Motor neuron (in vitro differentiated cells): ENCODE measurements at places on chromosomes 4 and X. TPM values are rescaled to one million over a fixed set of nuclear protein-coding genes. Genes with fewer than 3 reads are reported as not detected.

DNA sequence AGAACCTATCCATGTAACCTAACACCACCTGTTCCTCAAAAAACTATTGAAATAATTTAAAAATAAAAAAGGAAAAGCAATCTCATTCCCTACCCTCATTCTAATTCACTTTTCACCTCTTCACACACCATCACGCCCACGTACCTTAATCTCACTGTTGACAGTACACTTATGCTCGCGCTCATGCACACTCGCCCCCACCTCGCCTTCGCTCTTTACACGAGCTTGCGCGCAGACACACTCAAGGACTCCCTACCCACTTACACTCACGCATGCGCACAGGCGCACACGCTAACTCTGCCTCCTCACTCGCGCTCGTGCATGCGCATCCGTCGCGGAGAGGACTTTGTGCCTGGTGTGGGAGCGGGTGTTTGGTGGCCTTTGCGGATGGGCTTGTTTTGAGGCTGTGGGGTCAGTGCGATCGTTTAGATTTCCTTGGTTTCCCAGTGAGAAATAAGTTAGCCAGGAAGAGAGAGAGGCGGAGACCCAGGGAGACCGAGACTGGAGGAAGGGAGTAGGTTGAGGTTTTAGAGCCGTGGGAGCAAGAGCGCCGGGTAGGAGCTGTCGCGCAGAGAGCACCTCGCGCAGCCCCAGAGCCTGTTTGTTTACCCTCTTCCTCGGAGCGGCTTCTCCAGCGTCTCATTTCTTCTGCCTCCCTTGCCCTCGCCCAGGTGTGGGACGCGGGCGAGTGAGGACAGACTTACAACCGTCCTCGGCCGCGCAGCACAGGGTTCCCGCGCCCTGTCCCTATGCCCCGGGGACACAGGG is 8.1 kb upstream of the GSX2 start:
- ATAC-seq = peak; percentile 98

DNA sequence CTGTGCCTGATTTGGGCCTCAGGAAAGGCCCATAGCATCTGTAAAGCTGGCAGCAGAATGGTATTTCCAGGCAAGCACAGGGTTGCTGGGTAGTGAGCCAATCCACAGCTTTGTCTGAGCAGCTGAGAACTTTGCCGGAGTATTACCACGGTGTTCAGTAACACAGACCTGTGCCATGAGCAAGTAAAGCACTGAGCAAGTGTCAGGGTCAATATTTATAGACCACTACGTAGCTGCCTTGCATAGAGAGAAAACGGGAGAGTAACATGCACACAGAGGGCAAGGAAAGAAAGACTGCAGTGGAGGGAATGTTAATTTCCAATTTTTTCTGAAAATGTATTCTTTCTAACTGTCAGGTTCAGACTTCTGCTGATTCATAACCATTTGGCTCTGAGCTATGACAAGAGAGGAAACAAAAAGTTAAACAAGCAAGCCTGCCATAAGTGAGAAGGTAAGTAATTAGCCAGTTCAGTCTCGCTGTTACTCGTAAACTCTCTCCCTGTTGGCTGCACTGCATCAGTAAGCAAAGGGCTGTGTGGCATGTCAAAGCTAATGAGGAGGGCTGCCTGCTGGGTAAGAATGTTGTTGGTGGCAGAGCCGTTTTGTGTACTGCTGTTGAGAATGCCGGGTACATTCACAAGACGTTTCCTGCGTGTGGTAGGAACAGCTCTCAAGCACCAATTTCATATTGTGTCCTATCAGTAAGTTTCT is 238.1 kb downstream of the BMPR1B start:
- peak; percentile 96 for ATAC-seq

DNA sequence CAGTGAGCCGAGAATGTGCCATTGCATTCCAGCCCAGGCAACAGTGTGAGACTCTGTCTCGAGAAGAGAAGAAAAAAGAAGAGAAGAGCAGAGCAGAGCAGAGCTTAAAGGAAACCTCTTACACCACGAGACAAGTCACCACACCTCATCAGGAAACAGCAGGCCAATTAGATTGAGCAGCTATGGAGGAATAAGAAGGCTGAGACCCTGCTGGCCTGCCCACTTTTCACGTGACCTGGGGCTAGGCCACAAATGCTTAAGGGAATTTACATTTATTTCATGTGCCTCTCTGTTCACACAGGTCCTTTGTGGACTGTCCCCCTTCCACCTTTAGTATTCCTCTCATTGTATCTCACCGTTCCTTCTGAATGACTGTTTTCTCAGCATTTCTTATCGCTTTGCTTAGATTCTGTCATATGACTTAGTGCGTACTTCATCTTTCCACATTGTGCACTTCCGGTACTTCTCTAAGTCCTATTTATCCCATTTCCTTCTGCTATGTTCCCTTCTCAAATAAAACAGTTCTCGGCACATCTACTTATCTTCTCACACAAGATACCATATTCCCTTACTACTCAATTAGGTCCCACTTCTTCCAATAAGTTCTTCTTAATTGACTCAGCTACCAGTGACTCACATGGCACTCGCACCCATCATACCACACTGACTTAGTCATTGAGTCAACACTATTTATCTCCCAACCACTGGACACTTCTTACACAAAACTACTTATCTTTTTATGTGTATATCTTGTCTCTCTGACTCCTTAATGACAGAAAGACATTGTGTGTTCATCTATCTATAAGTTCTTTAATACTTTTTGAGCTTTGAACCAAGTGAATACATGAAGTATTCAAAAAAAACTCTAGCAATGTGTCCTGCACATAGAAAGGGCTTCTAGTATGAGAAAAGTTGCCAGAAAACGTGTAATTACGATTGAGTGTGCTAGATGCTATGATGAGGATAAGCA is 11.0 kb downstream of the CUL4B start:
- peak; percentile 54 for ATAC-seq

- no peak for ATAC-seq
These were observed 34.3 kb upstream of the NLGN4X start for GRCh38 chrX:6262959-6263358.

DNA sequence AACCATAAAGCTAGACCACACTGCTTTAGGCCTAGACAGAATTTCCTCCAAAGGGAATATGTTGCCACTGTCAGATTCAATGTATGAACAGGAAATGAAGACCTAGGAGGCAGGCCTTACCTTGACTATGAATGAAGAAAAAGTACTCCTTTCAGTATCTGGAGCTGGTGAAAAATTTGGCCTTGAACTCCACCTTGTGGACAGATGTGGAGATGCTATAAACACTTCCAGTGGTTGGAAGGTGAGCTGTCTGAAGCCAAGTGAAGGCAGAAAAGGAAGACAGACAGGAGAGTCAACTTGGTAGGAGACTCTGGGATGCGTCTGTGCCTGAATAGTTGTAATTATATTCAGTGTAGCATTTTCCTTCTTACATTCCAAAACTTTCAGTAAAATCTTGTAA is 17.2 kb downstream of the SPIN3 start:
- ATAC-seq = peak; percentile 71

GRCh38 chr4:136194962-136195361 is 1337.3 kb downstream of the PCDH18 start:
- no peak for ATAC-seq

DNA sequence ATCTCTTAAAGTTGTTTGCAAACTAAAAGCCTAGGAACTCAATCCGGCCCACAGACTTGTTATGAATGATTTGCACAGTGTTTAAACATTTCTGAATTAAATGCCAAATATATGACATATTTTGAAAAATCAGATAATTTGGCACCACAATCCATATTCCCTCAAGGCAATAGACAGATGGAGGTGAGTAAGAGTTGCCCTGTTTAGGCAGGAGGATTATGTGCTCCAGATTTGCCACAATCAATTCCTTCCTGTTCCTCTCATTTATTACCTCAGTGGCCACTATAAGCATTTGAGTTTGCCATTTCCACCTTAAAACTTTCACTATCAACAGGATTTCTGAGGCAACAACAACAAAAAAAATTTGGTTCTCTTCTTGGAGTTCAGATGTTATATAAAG is 18.7 kb downstream of the UBA6 start:
- no peak for ATAC-seq

Gene SSX2
- total RNA-seq = not detected in 2 replicates

Gene HNRNPDL
- 428 and 570 TPM in 2 replicates for total RNA-seq

Gene PRRG1
- 6.4 and 6.7 TPM in 2 replicates for total RNA-seq
